Activated CD4-positive, alpha-beta memory T cell treated with anti-CD3 and anti-CD28 coated beads for 36 hours (primary cell): ENCODE measurements at places on chromosomes 16 and 17. TPM values are rescaled to one million over a fixed set of nuclear protein-coding genes. Genes with fewer than 3 reads are reported as not detected.

MXRA7 gene
- 8.0 TPM for total RNA-seq

HNF1B gene
- not detected for total RNA-seq

CARD14 gene
- total RNA-seq = not detected

CKLF gene
- total RNA-seq = 173 TPM

TTC19 gene
- 21.0 TPM for total RNA-seq

PEMT gene
- total RNA-seq = 41.1 TPM

AFMID gene
- 19.0 TPM for total RNA-seq

NTHL1 gene
- total RNA-seq = 24.3 TPM

SOCS1 gene
- 146 TPM for total RNA-seq

HOXB5 gene
- not detected for total RNA-seq

IRX5 gene
- total RNA-seq = not detected

MAP2K6 gene
- 2.2 TPM for total RNA-seq

HEATR9 gene
- 0.27 TPM for total RNA-seq

CCL17 gene
- total RNA-seq = 3.1 TPM

PRAC2 gene
- not detected for total RNA-seq

CHST6 gene
- not detected for total RNA-seq

CCDC154 gene
- total RNA-seq = 1.5 TPM

UMOD gene
- not detected for total RNA-seq

MYLK3 gene
- total RNA-seq = 0.15 TPM

KATNB1 gene
- 30.6 TPM for total RNA-seq

APOBR gene
- 2.9 TPM for total RNA-seq

ACSM3 gene
- total RNA-seq = 17.4 TPM

GAST gene
- total RNA-seq = not detected

HOXB9 gene
- 1.4 TPM for total RNA-seq

NXPH3 gene
- not detected for total RNA-seq

BCL6B gene
- 0.53 TPM for total RNA-seq

KRT33B gene
- not detected for total RNA-seq

PITPNM3 gene
- 0.41 TPM for total RNA-seq

C17orf113 gene
- 0.26 TPM for total RNA-seq

SLC38A8 gene
- not detected for total RNA-seq

CSF3 gene
- not detected for total RNA-seq

SAP30BP gene
- total RNA-seq = 92.7 TPM
